ENCODE measurements at places on chromosomes 1 and 21.

DNA sequence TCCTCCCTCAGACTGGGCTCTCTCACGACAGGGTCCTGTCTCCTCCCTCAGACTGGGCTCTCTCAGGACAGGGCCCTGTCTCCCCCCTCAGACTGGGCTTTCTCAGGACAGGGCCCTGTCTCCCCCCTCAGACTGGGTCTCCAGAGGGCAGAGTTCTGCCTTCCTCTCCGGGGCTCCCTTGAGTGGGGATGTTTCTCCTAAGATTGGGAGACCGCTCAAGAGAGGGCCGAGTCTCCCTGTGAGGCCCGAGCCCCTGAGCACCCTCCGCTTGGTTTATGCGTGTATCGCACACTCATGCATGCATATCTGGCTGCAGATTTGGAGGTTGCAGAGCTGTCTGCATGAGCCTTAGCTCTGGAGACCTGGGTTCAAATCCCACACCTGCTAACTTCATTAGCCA lies 39.3 kb upstream of the CSF3R start:
- DNase-seq, result no peak

- DNase-seq, result no peak
Measured at GRCh38 chr1:168688644-168689326, 40.2 kb downstream of the DPT start.

GRCh38 chr1:230208619-230209261 lies 141.7 kb downstream of the GALNT2 start:
- DNase-seq, result peak; percentile 22

DNA sequence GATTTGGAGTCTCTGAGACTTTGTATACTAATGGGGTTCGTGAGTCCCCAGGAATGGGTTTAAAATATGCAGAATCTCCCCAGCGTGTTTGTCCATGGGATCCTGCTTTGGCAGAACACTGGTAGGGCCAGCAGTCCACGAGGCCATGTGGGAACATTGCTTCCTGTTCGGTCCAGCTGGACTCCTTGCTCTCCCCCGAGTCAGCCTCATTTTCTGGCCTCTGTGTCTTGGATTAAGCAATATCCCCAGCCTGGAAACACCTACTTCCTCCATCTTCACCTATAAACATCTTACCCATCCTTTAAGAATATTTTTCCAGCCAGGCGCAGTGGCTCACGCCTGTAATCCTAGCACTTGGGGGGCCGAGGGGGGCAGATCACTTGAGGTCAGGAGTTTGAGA lies 142.4 kb downstream of the NAV1 start:
- DNase-seq, result no peak

DNA sequence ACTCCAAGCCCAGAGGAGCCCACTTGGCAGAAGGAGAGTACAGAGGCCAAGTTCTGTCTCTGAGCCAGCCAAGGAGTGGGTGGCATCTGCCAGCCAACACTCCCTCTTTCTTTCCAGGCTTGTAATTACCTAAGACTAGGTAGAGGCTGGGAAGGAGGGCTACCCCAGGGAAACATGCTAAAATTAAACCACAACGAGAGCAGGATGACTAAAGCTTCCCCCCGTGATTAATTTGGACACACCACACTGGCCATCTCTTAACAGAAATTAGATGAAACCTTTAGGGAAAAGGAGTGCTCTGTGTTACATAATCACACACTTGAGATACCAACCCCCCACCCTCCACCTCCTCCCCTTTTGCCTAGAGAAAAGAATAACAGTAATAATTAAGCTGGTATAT lies 102.1 kb upstream of the ZC3H12A start:
- DNase-seq, result no peak

GRCh38 chr1:54698346-54698745 lies 17.3 kb upstream of the TTC4 start:
- no peak for DNase-seq

GRCh38 chr1:179575497-179576314 lies at the start of gene NPHS2:
Gene NPHS2, minus strand, starts transcription at chr1:179575948. Its CDS starts 84 bp downstream, at chr1:179575864.
- DNase-seq, result no peak

- DNase-seq, result no peak
Measured at GRCh38 chr1:109632671-109633346, 13.2 kb downstream of the AMPD2 start.

DNA sequence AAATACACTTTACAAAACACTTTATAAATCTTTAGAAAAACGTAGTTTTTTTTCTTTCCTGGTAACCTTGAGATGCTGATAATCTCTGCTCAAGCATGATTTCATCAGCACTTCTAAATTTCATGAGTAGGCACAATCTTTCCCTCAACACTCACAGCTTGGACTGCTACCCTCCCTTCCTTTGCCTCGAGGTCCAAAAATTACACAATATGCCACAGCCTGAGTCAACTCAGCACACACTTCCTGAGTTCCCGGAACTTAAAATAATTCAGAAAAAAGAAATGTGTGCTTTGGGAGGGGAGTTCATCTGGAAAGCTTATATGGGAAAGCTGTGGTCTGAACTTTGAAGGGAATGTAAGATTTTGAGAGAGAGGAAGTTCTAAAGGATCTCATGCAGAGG lies 5.9 kb downstream of the CLCA2 start:
- no peak for DNase-seq

DNA sequence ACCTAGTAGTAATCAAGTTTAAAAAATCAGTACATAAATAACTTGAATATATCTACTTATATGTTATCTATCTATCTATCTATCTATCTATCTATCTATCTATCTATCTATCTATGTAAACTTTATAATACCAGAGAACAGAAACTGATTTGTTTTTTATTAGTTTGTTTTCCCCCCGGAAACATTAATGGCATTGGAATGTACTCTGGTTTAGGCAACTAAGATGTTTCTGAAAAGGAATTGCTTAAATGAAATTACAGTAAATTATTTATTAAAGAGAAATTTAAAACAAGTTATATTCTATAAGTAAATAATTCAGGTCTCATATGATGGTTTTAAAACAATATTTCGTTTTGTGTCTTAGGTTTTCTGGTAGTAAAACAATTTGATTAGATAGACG lies 681.0 kb upstream of the ADAMTS5 start:
- no peak for DNase-seq

DNA sequence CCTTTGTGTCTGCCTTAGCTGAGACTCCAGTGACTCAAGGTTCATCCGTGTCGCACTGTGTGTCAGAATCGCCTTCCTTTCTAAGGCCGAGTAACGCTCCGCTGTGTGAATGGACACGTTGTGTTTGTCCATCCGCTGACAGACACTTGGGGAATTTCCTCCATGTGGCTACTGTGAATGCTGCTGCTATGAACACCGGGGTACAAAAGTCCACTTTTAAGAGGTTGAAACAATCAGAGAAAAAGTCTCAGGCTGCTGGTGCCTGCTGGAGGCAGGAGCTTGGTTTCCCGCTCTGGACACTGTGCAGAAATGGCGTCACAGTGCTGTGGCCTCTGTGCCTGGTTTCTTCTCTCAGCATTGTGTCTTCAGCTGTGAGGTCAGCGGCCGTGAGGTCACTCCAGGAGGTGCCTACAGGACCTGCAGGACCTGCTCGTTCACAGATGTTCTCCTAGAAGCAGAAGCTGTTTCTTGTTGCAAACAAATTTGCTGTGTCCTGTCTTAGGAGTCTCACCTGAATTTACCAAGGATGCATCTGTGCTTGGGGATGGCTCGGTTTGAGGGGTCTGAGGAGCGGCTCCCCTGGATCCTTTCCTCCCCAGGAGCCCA lies 34.2 kb downstream of the KRTAP10-1 start:
- DNase-seq, result no peak

GRCh38 chr21:33817138-33817537 lies 98.5 kb downstream of the ATP5PO start:
- DNase-seq, result no peak

DNA sequence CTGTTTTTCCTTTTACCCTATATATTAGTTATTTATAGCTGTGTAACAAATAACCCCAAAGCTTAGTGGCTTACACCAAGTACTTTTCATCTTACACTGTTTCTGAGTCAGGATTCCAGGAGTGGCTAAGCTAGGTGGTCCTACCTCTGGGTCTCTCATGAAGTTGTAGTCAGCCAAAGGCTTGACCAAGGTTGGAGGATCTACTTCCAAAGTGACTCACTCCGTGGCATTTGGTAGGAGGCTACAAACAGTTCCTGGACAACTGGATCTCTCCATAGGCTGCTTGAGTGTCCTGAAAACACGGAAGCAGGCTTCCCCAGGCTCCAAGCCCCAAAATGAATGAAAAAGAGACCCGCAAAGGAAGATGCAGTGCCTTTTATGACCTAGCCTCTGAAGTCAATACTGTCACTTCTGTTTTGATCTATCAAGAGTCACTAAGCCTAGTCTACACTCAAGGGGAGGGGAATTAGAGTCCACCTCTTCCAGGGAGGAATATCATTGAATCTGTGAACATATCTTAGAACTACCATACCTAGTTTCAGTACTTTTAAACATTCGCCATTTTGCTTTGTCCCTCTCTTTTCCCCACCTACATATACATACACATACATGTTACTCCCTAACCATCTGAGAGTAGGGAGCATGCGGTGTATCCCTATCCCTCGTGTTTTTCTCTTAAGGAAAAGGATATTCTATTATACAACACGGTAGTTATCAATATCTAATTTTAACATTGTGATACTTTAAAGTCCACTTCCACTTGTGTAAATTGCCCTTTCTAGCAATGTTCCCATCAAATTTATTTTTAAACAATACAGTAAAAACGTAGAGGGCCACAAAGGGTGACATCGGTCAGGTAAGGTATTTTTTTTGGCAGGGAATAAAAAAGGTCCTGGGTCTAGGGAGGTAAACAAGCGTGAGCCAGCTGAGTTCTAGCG lies 67.2 kb downstream of the SLC35A3 start:
- no peak for DNase-seq

- no peak for DNase-seq
Measured at GRCh38 chr1:183773482-183774274, 31.2 kb upstream of the RGL1 start.

- no peak for DNase-seq
Measured at GRCh38 chr1:22043198-22043769, 9.2 kb upstream of the CDC42 start.

GRCh38 chr1:114152089-114152507 lies 1.6 kb downstream of the SYT6 start:
- DNase-seq, result no peak

GRCh38 chr1:241376701-241377100 lies 19.7 kb upstream of the RGS7 start:
- no peak for DNase-seq

DNA sequence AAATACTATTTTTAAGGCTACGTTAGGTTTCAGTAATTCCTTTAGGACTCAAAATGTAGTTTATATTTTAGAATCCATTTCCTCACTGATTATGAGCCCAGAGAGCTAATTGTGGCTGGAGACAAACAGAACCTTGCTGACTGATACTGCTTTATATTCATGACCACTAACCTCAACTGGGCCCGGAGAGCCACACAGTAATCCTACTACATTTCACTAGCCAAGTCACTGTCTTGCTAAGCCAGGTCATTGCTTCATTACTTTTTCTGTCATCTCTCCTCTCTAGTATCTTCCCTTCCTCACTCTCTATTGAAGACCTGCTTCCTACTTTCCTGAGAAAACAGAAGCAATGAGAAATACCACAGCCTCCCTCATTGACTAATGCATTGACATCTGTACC lies 24.7 kb downstream of the IL23R start:
- no peak for DNase-seq

DNA sequence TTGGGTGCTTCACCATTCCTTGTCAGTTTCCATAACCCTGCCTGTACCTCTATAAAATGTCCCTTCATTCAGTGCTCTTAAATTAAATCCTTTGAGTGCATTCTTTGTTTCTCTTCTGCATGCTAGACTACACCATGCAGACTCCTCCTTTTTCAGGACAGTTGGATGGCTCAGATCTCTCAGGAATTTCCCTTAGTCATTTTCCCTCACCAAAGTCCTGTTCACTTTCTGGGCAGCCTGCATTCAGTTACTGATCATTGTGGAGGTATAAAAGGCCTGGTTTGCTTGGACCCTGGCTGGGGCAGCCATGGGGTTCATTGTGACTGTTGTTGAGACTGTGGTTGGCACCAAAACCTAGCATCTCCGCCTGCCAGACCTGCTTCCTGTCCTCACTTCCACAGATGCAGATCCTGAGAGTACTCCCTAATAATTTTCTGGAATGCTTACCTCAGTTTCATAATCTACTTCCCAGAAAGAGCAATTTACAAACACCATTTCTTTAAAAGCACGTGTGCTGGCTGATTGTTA lies 88.4 kb downstream of the PDE4B start:
- DNase-seq, result no peak

- no peak for DNase-seq
Measured at GRCh38 chr1:17161926-17162800, 42.8 kb upstream of the PADI1 start.

DNA sequence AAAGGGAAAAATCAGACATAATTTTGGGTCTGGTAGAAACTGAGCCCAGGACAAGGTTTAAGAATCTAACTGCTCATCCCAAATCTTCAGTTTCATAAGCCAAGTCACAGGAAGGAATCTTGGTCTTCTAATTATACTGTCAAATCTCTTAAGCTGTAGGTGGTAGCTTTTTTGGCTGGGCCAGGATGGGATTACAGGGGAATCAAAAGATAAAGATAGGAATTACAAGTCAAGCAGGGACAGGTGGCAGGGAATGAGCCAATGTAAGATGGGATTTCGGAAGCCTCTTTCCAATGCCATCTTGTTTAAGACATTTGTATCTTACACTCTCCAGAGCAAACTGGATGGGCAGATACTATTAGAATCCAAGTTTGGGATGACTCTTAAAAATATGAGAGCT lies 383.5 kb downstream of the KCNH1 start:
- DNase-seq, result no peak

- DNase-seq, result no peak
Measured at GRCh38 chr1:23899070-23899469, 14.1 kb downstream of the CNR2 start.

- DNase-seq, result no peak
Measured at GRCh38 chr1:62433861-62434617, 2.8 kb upstream of the USP1 start.

- no peak for DNase-seq
Measured at GRCh38 chr1:69737527-69738185, 169.9 kb downstream of the LRRC7 start.

DNA sequence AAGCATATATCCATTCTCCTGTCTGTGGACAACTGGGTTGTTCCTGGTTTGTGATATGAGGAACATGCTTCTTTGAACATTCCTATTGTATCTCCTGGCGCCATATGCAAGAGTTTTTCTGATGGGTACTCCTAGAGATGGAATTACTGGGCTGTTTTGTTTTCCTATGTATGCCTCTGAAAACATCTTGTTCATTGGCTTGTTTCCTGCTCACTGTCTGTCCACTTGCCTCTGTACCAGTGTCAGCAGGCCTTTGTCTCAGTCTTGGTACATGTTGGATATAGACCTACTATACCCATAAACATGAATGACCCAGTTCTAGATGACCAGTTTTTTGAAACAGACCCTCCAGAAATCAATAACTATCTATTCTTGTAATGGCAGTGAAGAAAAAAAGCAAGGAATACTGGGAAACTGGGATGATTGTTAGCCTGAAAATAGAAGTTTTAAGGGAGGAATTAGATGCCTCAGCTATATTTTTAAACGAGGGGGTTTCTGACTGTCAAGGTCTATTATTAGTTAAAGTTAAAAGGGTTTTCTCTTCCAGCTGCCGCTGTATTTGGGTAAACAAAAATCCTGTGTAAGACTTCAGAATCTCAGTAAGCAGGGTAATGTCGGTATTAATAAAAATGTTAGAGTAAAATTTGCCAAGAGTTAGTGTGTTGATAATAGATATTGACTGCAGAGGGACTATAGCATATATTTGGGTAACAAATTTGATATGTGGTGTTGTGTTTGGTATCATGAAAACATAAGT lies 103.6 kb downstream of the RYR2 start:
- no peak for DNase-seq

Data from stimulated activated CD4-positive, alpha-beta T cell treated with anti-CD3 and anti-CD28 coated beads, Interleukin-2, amount 100 ng/mL, for 48 hours (primary cell).